Cardiac septum (tissue), 1 donor: ENCODE measurements at places on chromosomes 6 and 20. TPM values are rescaled to one million over a fixed set of nuclear protein-coding genes. Genes with fewer than 3 reads are reported as not detected.

- DNase-seq, result no peak
Observed at GRCh38 chr6:113358063-113358583, 499.0 kb upstream of the MARCKS start.

The SRSF12 gene
- 0.40 TPM for total RNA-seq

The AGER gene
- 3.5 TPM for total RNA-seq

The GRM4 gene
- not detected for total RNA-seq

DNA sequence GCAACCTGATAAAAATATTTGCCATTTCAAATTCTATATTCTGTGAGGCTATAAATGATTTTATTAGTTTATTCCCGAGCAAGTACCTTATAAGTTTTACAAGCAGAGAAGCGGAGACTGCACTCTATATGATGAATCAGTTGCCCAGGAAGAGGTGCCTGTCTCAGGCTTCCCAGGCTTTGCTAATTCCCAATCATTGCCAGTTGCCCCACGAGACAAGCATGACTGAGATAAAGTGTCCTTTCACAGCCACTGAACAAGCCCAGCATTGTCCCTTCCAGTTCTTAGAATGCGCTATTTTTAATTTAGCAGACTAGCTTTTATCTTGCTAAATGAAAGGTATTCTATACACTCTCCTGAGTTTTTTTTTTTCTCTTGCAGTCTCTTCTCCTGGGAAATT lies 260.7 kb downstream of the ALDH8A1 start:
- DNase-seq, result no peak

DNA sequence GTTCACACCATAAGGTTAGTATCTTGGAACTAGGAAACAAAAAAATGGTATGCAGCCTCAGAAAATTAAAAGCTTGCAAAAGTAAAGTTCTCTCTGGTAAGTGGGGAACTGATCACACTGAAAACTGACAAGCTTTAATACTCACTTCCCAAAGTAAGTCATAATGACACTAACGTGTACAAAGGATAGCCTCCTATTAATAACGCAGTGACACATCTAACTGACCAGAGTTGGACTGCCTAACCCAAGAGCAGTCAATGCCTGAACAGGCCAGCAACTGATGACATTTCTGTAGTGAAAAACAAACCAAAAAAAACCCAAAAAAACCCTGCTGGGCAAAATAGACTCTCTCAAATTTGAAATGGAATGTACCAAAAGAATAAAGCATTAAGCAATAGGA lies 30.7 kb downstream of the CHD6 start:
- DNase-seq, result no peak

The RAET1L gene
- not detected for total RNA-seq

- no peak for DNase-seq
Observed at GRCh38 chr20:504632-505075, 38.9 kb downstream of the CSNK2A1 start.

The SDHAF4 gene
- 14.7 TPM for total RNA-seq

GRCh38 chr6:27888566-27888965 lies 23.6 kb downstream of the OR2B2 start:
- DNase-seq, result no peak

- DNase-seq, result no peak
Observed at GRCh38 chr6:108836061-108836460, 12.2 kb upstream of the ARMC2 start.

DNA sequence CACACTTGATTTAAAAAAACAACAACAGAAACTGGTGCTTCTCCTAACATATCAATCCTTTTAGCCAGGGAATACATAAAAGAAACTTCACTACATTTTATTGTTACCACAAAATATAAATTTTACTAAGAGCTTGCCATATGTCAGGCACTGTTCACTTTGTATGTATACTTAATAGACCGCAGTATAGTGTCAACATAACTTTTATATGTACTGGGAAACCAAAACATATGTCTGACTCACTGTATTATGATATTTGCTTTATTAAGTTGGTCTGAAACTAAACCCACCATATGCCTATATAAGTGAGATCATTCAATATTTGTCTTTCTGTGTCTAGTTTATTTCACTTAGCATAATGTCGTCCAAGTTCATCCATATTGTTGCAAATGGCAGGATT lies 108.4 kb downstream of the KLHL32 start:
- DNase-seq, result no peak

- no peak for DNase-seq
Observed at GRCh38 chr6:88881451-88881850, 82.0 kb downstream of the RNGTT start.

The HDGFL1 gene
- total RNA-seq, result not detected

DNA sequence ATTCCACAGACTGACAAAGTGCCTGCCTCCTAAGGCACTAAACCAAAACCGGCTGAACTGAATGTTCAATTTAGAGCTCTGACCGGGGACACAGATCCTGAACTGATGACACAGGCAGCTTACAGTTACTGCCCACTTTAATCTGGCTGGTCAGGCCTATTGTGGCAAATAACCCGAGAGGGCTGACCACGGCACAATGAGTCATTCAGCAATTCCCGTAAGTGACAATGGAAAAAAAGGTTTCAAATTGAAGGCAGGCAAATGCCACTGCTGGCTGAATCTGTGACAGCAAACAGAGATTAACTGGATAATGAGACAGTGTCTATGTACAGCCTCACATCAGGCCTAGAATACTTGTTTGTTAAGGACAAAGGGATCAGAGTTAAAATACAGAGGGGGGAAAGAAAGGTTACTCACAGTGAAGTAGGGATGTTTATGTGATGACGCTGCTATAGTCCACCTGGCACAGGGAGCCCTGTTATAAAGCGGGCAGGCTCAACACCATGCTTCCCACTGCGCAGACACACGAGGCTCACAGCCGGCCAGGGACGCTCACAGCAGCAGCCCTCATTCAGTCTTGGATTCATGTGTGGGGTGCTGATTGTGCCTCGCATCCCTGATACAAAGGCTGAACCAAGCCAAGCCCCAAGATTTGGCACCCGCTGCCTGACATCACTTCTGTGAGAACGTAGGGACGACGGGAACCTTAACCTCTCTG lies 54.4 kb downstream of the RTN4IP1 start:
- DNase-seq, result no peak

- DNase-seq, result no peak
Observed at GRCh38 chr20:22663528-22664025, 79.2 kb upstream of the FOXA2 start.

DNA sequence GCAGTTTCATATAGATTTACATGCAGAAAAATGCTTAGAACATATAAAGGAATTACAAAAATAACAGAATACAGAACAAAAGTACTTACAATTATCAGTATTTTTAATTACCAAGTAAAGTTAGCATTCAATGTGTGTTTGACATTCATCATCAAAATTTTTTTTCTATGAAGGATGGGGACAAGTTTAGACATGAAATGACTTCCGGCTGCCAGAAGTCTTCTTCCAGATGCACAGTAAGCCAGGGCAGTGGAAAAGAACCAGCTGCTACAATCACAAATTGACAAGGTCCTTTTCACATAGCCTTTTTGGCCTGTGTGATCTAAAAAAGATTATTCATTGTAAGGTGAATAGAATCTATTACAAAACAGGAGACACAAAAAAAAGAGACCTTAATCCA lies 73.8 kb downstream of the HUS1B start:
- no peak for DNase-seq

The KIZ gene
- total RNA-seq, result 22.9 TPM

DNA sequence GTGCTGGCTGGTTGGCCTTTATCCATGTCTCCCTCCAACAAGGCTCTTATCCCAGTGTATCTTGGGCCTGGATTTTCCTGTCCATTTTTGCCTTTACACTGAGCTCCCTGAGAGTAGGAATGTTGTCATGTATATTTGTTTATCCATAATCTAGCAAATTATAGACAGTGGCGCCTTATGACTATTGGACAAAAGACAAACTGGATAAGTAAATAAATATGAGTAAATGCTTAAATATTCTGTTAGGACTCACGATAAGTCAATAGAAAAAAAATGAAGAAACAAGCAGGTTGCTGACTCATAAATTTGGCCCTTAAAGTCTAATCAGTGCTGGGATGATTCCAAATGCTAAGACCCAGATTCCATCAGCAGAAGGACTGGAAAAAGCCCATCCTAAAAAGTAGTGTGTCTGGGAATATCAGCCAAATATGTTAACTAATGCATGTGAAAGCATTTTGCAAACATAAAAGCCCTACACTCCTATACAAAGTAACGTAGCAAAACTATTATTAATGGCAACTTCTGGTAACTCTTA lies 55.0 kb upstream of the PCSK2 start:
- DNase-seq, result no peak

- DNase-seq, result no peak
Observed at GRCh38 chr6:157539900-157540752, 159.1 kb downstream of the ZDHHC14 start.

- DNase-seq, result no peak
Observed at GRCh38 chr20:39611901-39612300, 649.8 kb downstream of the DHX35 start.

GRCh38 chr20:34863421-34863965 lies 9.2 kb downstream of the GGT7 start:
- DNase-seq, result no peak

DNA sequence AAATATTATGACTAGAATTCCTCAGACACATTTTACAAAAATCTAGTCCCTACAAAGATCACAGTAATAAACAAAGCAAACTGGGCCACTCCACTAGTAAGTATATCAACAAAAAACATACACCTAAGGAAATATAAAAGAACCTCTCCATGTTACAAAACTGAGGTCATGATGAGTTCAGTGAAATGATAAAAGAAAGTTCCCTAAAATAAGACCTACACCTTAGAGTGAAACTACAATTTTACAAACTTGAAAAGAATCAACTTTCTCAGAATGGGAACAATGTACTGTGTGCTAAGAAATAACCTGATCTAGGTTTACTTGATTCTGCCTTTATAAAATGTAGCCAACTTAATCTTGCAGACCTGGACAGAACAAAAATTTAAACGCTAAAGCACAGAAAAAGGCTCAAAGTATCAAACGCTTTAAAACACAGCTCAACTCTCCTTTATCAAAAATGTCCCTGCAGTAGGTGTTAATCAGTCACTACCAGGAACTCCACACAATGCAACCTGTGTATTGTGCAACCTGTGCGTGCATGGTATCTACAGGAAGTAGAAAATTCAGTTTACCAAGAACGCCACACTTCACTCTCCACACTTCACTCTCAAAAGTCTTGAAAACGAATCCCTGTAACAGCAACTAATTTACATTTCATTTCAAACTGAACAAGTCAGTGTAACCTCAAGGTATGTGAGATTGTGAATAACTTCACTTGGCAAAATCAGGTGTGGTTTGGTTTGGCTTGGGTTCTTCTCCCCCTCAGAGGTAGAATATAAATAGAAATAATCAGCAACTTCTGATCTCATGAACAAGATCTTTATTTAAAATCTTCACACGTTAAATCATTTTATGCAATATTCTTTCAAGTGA lies 1.8 kb downstream of the RALGAPA2 start:
- DNase-seq, result no peak

DNA sequence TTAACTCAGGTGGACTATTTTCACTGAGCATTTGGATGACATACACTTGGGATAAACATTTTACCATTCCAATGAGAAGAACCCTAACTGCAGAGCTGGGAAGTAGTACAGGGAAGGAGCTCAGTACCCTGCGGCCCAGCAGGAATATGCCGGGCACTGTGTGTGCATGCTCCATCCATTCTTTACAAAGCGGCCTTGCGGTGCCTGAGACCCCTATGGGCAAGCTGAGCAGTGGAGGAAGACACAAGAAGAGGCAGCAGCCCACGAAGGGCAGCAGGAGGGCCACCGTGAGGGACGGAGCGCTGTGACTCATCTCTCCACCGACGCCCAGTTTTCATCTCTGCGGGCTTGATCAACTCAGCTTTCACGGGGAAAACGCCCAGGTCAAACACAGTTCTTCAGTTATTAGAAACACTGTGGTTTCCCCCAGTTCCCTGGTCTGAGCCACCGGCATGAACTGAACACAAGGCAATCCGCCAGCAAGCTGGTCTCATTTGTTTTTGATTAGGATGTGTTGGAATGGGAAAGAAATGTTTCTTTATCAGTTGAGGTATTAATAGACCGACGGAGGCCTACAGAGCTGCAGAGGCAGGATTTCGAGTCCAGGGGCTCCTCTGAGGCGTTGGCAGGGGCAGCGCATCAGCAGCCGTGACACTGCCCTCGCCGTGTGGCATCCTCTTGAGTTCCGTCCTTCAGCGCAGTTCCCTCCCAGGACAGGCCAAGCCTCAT lies 44.9 kb downstream of the IRF4 start:
- no peak for DNase-seq

- no peak for DNase-seq
Observed at GRCh38 chr6:20056350-20056992, 155.8 kb downstream of the MBOAT1 start.

- no peak for DNase-seq
Observed at GRCh38 chr20:12893019-12893418, 115.8 kb upstream of the SPTLC3 start.

- peak; percentile 67 for DNase-seq
Observed at GRCh38 chr20:38195521-38195920, 30.5 kb upstream of the TGM2 start.

The PLEKHG1 gene
- 19.5 TPM for total RNA-seq

DNA sequence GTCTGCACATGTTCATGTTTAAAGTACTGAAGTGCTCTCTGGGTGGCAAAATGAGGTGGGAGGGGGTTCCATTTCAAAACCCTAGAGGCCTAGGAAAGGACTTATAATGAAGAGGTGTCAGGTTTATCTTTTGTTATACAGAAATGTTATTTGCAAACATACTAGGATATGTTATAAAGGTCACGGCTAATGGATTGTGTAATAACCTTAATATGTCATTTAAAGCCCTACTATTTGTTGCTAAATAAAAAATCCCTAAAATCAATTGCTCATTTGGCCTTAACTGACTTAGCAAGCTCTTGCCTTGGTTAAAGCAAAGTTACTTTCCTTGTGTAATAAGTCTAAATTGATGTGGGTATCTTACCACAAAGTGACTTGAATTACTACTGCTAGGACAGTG lies 8.8 kb downstream of the NKX2-4 start:
- DNase-seq, result no peak

- no peak for DNase-seq
Observed at GRCh38 chr20:35503841-35504561, 25.5 kb downstream of the C20orf173 start.

DNA sequence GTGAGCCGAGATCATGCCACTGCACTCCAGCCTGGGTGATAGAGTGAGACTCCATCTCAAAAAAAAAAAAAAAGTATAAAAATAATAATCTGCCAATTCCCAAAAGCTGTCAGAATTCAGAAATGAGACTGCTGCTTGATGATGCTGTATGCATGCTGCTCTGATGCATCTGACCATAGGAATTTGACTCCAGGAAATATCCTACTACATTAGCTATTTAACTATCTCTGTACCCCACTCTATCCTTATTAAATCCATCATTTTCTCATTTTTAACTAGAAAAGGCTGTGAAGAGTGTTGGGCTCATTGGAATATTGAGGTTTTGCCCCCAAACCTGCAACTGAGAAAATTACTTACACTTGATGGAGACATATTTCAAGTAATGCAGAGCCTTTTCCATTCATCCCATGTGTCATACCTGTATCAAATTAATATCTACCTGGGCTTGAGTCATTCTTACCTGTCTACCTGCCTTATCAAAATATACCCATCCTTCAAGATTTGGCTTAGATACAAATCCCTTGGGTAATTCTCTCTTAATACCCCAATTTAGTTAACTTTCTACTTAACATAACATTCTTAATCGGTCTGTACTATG lies 135.2 kb upstream of the PREP start:
- no peak for DNase-seq

The HMGCLL1 gene
- 1.2 TPM for total RNA-seq
